ENCODE measurements at places on chromosomes 12 and 14. TPM values are rescaled to one million over a fixed set of nuclear protein-coding genes. Genes with fewer than 3 reads are reported as not detected.

GRCh38 chr14:76863724-76864407, 37.7 kb downstream of the LRRC74A start:
- no peak for DNase-seq

DNA sequence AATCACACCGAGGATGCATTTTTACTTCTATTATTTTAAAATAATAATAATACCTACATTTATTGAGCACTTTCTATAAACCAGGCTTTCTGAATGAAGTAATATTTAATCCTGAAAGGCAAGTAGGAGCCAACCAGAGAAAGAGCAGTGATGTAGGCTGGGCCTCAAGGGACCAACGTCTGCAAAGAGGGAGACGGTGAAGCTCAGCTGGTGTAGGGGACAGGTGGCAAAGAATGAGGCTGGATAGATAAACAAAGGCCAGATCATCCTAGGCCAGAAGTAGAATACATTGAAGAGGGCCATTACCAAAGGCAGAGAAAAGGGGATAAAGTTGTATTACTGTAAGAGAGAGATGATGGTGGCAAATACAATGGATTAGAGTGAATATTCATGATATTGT, 810 bp upstream of the TMBIM4 start:
- no peak for DNase-seq

DNA sequence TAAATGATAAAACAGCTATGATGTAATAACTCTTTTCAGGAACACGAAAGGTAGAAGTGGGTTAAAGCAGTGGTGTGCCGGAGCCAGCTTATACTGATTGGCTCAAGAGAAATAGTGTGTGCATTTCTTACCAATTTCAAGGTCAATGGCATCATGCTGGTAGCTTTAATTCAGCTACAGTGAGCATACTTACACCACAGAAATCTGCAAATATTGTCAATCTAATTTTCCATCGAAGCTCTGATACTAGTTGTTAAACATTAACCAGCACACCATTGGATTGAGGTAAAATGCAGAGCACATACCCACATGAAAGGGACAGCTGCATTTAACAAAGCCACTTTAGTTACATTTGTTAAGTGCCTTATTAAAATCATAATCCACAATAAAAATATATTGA, 225.7 kb downstream of the KCNC2 start:
- no peak for DNase-seq

- no peak for DNase-seq
These were observed 180.5 kb downstream of the BCAT1 start for GRCh38 chr12:24768415-24768814.

GRCh38 chr14:90677484-90678050, 138.7 kb downstream of the TTC7B start:
- peak; percentile 77 for DNase-seq

- no peak for DNase-seq
These were observed 113.5 kb downstream of the BBS10 start for GRCh38 chr12:76234741-76235140.

DNA sequence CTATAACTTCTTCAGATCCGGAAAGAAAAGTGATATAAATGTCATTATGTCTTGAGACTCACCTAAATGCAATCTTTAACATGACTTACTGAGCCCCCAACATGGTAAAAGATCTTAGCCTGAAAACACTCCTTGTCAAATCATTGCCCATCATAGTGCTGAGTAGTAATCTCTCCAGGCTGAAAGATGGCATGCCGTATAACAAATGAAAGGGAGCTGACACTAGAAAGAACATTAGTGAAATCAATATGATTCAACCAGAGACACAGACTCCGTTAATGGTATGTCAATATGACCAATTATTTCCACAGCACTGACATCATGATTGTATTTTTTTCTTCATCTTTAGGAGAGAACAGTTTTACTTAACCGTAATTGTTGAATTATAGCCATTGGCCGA, 54.4 kb downstream of the BICD1 start:
- no peak for DNase-seq

DNA sequence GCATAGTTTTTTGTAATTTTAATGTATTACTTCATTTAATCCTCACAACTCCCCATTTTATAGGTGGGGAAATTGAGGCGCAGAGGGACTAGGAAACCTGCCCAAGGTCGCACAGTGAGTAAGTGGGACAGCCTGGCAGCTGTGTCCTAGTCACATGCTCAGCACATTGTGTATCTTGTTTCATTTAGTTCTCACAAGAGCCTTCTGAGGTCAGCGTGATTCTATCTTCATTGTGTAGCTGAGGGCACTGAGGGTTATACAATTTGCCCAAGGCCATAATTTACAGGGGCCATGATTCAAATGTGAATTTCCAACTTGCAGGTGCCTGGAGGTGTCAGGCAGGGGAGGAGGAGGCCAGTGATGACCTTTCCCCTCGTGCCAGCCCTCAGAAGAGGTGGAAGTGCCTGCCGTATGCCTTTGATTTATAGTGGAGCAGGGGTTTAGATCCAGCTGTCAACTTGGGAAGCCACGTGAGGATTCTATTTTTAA, 30.3 kb upstream of the SMOC1 start:
- no peak for DNase-seq

DNA sequence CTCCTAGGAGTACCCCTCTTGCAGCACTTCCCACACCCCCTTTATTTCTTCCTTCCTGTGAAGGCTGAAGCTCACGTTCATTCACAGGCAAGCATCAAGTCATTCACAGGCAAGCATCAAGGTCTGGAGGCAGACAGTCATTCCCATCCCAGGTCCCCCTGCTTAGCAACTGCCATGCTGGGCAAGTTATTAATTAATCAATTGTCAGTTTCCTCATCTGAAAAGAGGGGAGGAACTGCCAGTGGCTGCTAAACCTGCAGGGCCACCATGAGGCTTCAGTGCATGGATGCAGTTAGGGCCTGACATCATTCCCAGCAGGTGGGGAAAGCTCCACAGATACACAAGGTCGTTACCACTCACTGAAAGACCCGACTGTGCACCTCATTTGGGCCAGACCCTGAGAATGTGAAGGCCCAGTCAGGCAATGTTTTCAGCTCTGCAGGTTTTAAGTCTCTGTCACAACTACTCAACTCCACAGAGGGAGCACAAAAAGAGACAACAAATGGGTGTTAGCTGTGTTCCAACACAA, 85.0 kb upstream of the GPR68 start:
- no peak for DNase-seq

DNA sequence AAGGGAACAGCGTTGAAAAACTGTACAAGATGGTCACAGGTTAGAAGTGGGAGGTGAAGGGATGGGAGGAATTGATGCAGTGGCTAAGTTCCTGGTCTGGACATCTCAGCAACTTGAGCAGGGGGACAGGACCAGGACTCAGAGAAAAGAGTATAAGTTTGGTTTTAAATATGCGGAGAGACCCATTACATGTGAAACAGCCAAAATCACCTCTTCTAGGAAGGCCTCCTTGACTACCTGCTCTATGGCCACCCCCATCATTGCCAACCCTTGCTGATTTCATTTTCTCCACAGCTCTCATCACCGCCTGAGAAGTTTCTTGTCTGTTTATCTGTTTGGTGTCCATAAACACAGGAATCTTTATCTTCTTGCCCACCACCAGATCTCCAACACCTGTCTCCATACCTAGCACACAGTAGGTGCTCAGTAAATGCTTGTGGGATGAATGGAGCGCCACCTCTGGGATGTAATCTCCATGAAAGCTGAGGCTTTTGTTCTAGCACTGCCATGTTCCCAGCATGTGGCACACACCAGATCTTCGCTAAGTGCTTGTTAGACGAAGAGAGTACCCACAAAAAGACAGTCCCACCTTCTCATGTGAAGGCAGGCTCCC, 11.2 kb upstream of the PHETA1 start:
- no peak for DNase-seq

DNA sequence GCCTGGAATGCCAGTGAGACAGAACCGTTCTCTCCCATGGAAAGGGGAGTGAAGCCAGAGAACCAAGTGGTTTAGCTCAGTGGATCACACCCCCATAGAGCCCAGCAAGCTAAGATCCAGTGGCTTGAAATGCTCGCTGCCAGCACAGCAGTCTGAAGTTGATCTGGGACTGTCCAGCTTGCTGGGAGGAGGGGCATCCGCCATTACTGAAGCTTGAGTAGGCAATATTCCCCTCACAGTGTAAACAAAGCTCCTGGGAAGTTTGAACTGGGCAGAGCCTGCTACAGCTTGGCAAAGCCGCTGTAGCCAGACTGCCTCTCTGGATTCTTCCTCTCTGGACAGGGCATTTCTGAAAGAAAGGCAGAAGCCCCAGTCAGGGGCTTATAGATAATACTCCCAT, 374.3 kb upstream of the DCN start:
- no peak for DNase-seq

GRCh38 chr14:57785058-57785457, 80.8 kb downstream of the SLC35F4 start:
- DNase-seq: no peak

DNA sequence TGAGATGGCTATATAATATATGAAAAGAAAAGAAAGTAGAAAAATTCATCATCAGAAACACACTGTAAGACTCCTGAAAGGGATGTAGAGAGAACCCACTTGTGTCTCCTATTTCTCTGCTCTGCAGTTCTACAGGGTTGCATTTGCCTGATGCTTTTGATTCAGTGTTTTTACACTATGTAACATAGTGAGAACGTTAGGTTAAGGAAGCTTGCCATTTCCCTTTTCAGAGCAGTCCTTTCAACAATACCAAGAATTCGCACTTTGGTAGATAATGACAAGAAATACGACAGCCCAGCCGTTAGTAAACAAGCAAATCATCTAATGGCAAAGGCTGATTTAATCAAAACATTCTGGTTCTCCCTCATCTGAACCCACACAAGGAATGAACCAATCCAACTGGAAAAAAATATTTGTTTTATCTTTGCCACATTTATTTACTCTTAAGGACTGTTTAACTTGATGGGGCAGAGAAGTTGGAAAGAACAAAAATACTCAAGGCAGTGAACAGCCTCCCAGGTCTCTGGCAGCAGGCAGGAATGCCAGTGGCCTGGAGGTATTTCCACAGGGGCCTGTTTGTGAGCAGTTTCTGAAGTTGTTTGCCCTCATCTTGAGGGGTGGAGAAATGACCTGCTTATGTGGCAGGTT, 30.8 kb upstream of the SOCS2 start:
- no peak for DNase-seq

- no peak for DNase-seq
These were observed 98.6 kb downstream of the SETD3 start for GRCh38 chr14:99382071-99382470.

DNA sequence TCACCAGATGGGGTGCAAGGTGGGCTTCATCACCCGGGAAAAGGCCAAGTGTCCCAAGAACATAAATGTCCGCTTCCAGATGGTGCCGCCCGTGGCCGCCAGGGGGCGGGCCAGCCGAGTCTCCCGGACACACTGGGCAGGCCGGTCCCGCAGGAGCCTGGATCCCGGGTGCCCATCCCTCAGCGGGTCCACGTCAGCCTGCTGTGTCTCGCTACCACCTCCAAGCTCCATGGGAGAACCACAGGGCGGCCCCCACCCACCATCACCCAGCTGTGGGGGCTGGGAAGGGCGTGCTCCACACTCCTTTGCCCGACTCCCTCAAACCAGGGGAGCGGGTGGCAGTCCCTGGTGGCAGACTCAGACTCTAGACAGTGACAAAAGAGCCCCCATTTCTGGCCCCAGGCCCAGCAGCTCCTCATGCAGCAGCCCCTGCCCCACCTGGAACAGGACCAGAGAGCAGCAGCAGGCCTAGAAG, 22.0 kb upstream of the NUDT14 start:
- DNase-seq: peak; percentile 55

DNA sequence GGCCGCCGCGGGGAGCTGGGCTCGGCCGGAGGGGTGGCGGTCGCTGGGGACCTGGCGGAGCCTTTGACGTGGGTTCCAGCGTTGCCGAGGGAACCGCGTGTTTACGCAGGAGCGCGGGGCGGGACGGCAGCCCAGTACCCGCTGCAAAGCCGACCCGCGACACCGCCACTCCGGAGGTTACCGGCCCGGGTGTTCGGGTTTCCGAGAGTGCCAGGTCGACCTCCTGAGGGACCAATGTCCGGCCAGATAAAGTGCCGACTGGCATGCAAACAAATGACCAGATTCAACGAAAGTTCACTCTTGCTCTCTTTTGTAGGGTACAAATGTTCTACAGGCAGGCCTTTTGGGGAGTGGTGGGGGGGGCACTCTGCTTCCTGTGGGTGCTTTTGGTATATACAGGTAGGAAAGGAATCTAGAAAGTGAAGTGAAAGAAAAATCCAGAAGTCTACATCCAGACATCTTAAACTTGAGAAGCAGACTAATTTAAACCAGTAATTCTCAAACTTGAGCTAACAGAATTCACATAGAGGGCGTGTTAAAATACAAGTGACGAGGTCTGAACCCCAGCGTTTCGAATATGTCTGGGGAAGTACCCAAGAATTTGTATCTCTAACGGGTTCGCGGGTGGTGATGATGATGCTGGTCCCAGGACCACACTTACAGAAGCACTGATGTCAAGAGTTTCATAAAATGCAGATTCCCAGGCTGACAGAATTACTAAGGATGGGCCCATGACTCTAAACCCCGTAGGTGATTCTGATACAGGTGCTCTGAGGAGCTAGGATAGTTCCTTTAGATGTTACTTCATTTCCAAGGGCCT, at the start of gene GPR135:
Gene GPR135, minus strand, starts transcription at position 65 of the 820 bp plus-strand sequence. CDS start 154 bp downstream, outside the sequence.
- no peak for DNase-seq

DNA sequence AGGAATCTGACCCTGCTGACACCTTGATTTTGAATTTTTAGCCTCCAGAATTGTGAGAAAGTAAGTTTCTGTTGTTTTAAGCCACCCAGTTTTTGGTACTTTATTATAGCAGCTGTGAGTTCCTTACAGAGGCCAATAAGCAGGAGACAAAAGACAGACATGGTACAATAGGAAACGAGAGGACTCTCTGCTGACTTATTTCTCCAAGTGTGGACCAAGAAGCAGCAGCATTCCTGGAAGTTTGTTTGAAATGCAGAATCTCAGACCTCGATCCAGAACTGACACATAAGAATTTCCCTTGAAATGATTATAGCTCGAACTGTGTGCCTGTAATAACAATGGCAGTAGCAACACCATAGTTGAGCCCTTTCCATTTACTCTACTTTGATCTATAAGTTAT, 31.9 kb upstream of the LUM start:
- DNase-seq: no peak

GRCh38 chr12:92769124-92769901, 66.5 kb downstream of the PLEKHG7 start:
- no peak for DNase-seq

DNA sequence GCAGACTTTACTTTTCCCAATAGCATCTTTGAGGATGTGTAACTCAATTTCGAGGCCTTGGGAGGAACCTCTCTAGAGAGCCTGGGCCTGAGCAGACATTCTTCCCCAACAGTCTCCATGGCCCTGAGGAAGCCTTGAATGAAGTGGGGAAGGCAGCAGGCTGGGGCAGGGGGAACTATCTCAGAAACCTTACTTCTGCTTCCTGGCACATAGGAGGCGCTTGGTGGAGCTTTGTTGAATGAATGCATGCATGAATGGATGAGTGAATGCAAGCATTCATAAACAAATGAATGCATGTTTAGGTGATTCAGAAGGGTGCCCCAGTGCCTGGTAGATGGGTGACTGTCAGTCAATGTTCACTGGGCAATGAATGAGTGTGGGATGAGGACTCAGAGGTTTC, 58.3 kb downstream of the GALNT16 start:
- no peak for DNase-seq

The FGD6 gene
- 5.6 TPM for total RNA-seq

The ANKLE2 gene
- 45.5 TPM for total RNA-seq

The ACOT6 gene
- not detected for total RNA-seq

The NGB gene
- not detected for total RNA-seq

The PTPRB gene
- 0.66 TPM for total RNA-seq

The CSRP2 gene
- total RNA-seq: 36.7 TPM

The SLC6A13 gene
- not detected for total RNA-seq

The GALNT16 gene
- 8.5 TPM for total RNA-seq

The SLC25A47 gene
- under 0.01 TPM for total RNA-seq

Data from fibroblast of lung (primary cell).